ENCODE measurements at places on chromosomes 2 and 18.

GRCh38 chr2:200177971-200178911 lies 128.3 kb upstream of the SPATS2L start:
- no peak for ATAC-seq

DNA sequence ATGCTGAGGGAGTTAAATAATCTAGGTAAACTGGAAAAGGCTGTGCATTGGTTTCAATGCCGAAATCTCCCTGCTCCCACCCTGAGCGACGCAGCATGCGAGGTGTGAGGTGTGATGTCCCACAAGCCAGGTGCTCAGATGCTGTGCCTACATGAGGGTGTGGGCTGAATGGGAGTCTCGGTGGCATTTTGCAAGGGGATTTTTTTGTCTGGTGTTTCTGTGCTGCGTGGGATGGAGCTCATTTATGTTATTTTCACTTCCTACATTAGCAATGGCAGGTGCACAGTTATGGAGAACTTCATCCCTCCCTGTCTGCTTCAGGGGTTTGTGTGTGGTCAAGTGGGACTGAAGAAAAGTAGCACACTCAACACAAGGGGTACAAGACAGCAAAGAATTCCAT lies 110.2 kb upstream of the CCDC68 start:
- peak; percentile 32 for ATAC-seq

DNA sequence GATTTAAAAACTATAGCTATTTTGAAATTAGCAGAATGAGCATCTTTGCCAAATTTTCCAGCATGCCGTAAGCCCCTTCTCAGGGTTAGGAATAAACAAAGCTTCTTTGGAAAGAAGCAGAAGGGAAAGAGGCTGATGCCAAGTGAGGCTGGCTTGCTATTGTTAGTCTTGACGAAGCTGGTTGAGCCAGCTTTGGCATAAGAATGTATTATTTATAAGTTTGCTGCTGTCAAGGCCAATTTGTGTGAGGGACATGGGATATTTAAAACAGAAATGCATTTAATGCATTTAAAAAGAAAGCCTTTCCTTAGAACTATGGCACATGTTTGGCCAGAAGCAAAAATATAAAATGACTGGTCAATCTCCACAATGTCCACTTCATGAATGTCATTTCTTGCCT lies 52.5 kb upstream of the TTN start:
- no peak for ATAC-seq

DNA sequence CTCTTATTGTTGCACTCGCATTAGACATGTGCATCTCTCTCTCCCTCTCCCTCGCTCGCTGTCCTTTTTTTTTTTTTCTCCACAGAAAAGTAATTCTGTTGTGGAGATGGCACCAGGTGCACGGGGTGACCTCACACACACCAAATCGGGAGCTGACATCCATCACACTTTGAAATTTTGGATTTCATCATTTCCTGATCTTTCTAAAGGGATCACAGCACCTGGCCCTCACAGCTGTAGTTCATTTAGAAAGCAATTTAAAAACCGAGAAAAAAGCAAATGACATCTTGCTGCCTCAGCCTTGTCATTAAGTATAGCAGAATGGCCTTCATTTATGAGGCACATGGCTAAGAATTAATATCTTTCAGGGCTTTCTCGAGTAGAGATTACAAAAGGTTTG lies 717.2 kb downstream of the RNF144A start:
- ATAC-seq = no peak

GRCh38 chr2:46802665-46803546 lies 112.7 kb downstream of the MCFD2 start:
- ATAC-seq = no peak

DNA sequence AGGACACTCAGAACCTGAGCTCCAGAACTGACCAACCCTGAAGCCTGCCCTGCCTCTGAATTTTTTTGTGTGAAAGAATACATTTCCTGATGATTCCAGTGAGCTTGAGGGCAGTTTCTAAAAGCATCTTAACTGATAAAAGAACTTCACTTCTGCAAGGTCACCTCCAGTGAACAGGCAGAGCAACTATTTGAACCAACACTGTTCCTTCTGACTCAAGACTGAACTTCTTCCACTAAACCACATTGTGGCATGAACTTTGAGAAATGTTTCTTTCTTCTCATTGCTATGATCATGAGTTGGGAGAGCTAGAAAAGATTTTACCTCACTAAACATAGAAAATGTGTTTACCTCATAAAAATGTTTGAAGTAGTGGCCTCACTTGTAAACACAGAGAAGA lies 83.8 kb upstream of the SERTAD2 start:
- no peak for ATAC-seq

DNA sequence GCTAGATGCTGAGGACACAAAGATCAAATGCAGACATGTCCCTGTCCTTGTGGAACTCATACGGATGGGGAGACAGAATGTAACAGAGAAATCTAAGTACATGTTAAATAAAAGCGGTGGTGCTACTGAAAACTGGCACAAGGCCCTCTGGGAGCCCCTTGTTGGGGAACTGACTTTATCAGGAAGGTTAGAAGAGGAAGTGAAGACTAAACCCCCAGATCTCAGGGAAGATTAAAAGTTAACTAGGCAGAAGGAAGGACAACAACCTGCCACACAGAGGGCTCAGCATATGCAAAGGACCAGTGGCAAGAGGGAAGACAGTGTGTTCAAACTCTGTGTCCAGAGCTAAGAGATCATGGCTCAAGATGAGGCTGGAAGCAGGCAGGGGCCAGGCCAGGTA lies 4.8 kb downstream of the CACNB4 start:
- ATAC-seq = no peak

DNA sequence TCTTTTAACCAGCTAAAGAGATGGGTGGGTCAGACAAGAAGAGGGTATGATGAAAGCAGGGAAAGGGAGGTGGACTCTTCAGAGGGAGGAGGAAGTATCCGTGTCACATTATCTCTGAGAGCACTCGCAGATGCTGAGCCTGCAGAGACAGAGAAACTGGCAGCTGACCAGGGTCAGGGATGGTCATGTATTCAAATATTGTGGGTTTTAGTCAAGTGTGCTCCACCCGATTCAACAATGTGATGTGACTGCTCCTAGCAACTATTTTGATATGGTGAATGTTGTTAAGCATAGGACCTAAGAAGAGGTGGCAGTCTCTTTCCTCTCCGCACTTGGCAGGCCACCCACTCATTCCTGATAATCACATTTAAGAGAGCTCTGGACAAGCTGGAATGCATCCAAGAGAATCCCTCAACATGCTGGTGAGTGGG lies 1.3 kb upstream of the CLIP4 start:
- ATAC-seq = peak; percentile 60

- ATAC-seq = no peak
Observed at GRCh38 chr2:134594399-134594798, 124.4 kb downstream of the TMEM163 start.

DNA sequence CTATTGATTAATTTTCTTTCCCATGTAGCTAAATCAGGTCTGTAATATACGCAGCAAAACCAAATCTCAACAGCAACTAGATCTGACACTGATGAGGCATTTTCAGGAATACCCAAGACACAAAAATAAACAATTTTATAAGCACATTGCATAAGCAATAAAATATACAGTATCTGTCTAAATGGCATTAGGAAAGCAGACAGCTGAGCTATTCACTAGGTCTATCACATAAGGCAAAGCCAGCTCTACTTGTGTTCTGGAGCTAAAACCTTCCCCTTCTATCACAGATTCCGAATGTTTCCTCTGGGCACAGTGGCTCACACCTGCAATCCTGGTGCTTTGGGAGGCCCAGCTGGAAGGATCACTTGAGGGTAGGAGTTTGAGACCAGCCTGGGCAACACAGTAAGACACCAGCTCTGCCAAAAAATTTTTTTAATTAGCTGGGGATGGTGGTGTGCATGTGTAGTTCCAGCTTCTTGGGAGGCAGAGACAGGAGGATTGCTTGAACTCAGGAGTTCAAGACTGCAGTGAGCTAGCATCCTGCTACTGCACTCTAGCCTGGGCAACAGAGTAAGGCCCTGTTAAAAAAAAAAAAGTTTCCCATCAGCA lies 21.1 kb downstream of the PTPN2 start:
- no peak for ATAC-seq

- ATAC-seq = no peak
Observed at GRCh38 chr2:33111002-33111446, 164.3 kb downstream of the LTBP1 start.

DNA sequence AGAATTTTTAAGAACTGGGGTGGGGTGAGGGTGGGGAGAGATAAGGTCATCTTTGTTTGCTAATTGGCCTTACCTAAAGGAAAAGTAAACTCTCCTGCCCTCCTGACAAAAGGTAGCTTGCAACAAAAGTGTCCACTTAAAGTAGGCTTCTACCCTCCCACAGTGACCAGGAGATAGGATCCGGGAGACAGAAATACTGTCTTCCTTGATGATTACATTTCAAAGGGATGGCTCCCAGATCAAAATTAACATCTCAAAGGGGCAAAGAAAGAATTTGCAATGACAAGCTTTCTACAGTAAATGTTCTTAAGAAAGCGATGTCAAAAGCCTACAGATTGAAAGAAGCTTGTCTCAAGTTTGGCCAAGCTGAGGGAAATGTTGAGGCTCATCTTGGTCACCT lies 775.3 kb downstream of the CPS1 start:
- ATAC-seq = no peak

DNA sequence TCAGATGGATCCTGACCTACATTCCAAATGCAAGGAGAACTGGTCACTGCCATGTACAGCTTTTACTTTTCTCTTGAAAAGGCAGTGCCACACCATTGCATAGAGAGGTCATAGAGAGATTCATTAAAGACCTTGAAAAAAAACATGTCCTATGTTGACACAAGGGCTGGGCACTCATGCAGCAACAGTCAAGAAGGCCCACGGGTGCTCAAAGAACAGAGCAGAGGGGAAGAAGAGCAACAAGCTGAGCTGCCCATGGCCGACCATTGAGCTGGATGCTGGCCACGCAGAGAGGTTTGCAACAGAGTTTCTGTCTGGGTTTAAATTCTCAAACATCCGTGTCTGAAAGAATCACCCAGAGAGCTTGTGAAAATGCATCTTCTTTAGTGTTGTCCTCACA lies 99.1 kb downstream of the ADD2 start:
- ATAC-seq = no peak

- ATAC-seq = no peak
Observed at GRCh38 chr2:152504618-152505017, 169.6 kb downstream of the FMNL2 start.

DNA sequence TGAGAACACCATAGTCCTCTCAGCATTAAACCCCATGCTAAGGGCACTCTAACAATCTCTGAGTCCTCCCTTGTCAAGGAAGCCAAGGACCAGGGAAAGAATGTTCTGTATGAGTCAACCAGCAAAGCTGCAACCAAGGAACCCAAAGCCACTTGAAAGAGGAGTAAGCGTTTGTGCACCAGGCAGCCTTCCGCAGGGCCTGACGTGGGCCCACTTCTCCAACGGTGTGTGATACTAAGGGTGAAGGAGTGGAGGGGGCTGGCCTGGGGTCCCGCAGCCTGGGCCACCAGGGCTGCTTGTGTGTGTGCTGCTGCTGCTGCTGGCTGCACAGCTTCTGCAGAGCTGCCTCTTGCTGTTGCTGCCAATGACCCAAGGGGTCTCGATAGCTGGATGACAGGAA lies 30.1 kb upstream of the GALNT14 start:
- no peak for ATAC-seq

GRCh38 chr2:238941262-238941792 lies 93.4 kb downstream of the TWIST2 start:
- no peak for ATAC-seq

GRCh38 chr2:113232740-113233139 lies 46.0 kb downstream of the PAX8 start:
- no peak for ATAC-seq

DNA sequence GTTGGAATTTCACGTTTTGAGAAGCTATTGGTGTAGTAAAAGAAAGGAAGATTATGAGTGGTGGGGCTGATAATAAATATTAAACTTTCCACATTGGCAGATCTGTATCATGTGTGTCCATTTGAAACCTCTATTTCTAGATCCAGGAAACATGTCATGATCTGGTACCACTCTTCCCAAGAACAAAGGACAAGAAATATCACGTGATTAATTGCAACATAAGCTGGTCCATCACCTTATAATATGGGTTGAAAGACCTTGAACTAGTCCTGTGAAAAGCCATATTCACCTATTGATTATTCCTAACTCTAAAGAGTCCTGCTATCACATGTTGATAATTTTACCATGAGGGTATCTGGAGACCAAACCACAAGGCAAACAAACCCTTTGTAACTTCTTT lies 335.3 kb upstream of the SMIM21 start:
- no peak for ATAC-seq

DNA sequence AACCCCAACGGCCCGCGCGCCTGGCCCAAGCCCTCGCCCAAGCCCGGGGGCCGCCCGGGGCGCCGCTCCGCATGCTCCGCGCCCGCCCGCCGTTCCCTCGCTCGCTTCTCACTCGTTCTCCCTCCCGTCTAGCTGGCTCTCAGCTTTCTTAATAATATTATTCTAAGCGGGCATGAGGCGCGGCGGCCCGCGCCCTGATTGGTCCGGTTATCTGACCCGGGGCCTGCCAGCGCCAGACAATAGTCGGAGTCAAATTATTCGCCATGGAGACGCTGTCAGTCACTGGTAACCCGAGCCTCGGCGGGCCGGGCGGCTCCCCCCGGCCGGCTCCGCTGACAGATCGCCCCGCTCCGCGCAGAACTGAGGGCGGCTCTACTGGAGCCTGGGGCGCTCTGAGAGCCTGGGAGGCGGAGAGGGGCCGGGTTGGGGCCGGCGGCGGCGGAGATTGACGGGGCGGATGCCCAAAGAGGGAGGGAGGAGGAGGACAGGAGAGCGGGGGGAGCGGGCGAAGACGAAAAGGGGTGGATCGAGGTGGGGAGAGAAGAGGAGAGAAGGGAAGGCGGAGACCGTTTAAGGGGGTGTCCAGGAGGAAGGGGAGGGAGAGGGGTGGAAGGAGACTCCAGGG lies at the start of gene SIX2:
TSS of gene SIX2 (minus strand) at position 150 of the 625 bp plus-strand sequence. CDS start 342 bp downstream, outside the sequence.
- ATAC-seq = peak; percentile 92

DNA sequence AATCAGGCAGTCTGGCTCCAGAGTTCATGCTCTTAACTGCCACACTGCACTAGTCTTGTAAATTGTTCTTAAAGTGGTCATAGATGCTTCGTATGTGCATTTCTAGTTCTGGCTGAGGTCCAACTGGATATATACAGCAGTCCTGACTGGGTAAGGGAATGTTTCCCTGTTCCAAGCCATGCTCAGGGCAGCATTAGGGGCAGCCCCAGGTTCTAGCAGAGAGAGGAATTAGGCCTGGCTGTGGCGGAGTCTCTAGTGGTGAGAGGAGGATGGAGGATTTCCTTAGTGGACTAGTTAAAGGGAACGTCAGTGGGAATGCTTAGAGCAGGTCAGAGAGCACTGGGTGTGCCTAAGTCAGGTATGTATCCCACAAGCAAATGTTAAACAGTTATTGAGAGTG lies 28.0 kb downstream of the UBE2E3 start:
- no peak for ATAC-seq

Measured in esophagus mucosa (tissue), 1 donor.